ENCODE measurements at places on chromosomes 13 and 19. TPM values are rescaled to one million over a fixed set of nuclear protein-coding genes. Genes with fewer than 3 reads are reported as not detected.

The ZNF83 gene
- 15.7 TPM for total RNA-seq

The PGLYRP2 gene
- total RNA-seq, result not detected

The CEACAM4 gene
- not detected for total RNA-seq

The ZNF43 gene
- 3.0 TPM for total RNA-seq

The DNAAF3 gene
- 2.0 TPM for total RNA-seq

The ACER1 gene
- not detected for total RNA-seq

The PTGIR gene
- 1.7 TPM for total RNA-seq

The OSCAR gene
- 1.2 TPM for total RNA-seq

The KBTBD7 gene
- 4.1 TPM for total RNA-seq

The FOSB gene
- total RNA-seq, result 0.30 TPM

The NLRP7 gene
- not detected for total RNA-seq

The SSC5D gene
- 0.07 TPM for total RNA-seq

The CRLF1 gene
- 1.1 TPM for total RNA-seq

Measured in HT1080 (cell line).